ENCODE measurements at places on chromosomes 13 and 19.
A peak's percentile ranks its signal among the peaks of the same experiment; 100 is the strongest.

GRCh38 chr13:113417008-113417751, 36.1 kb downstream of the ADPRHL1 start:
- DNase-seq: no peak

GRCh38 chr19:30063650-30064347, 121.8 kb downstream of the URI1 start:
- DNase-seq: no peak

GRCh38 chr13:62687732-62688131, 1272.1 kb upstream of the PCDH20 start:
- peak; percentile 2 for DNase-seq

DNA sequence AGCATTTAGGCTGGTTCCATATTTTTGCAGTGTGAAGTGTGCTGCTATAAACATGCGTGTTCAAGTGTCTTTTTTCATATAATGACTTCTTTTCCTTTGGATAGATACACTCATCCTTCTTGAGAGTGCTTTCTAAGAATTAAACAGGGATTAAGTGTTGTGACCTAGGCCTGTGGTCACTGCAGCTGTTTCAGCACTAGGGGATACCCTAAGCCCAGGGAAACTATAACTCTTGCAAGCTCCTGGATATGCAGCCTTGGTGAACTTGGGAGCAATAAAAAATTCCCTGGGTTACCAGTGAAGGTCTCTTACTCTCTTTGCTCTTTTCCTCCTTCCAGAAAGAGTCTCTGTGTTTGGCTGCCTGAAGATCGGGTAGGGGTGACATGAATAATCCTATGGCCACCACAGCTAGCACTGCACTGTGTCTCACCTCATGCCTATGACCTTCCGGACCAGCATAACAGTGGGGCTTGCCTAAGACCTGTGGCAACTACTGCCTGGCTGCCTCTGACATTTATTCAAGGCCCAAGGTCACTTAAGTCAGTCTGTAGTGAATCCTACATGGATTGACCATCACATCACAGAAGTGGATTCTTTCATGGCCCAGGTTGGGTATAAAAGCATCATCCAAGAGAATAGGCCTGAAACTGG, 799.7 kb downstream of the DACH1 start:
- peak; percentile 3 for DNase-seq

DNA sequence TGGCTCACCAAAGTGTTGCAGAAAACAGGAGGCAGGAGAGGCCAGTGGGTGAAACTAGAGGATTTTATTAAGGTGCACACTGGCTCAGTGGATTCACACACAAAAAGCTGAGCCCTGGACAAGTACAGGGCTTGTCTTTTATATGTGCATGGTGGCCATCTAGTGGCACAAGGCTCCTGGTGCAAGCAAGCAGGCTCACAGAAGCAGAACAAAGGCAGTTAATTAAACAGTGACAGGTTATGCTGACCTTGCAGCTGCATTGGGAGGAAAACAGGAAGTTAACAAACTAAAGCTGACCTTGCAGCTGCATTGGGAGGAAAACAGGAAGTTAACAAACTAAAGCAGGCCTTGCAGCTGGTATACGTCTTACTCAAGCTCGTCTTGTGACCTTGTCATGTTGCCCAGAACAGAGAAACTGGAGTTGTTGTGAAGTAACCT, 65.3 kb upstream of the ZNF681 start:
- peak; percentile 82 for DNase-seq

DNA sequence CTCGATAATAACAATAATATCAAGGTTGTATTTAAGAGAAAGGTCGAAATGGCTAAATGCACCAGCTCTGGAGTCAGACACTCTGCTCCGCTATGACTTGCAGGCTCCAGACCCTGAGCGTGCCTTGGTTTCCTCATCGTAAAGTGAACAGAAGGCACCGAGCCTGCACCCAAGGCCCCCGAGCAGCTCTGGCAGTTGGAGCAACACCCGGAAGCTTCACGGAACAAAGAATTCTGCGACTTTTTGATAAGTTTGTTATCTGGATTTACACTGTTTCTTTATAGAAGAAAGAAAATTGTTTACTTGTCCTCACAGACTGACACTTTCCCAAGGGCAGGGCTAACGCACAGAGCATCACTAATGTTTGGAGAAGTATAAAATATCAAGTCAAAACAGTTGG, 4.4 kb downstream of the GRTP1 start:
- DNase-seq: peak; percentile 37

DNA sequence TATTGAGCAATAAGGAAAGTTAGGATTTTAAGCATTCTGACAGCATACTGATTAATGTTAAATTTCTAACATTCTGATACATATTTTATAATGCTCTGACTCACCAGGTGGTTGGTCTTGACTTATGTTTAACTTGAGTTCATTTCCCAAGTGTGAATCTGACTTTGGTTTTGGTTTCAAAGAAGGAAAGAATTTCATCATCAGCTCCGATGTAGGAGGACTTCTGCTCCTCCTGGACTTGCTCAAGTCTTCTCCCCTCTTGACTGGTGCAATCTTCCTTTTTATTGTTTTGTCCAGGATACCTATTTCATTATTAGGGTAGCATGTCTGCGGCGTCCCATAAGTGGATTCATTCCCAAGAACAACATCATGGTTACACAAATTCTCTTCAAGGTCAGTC, 141.3 kb downstream of the RNF17 start:
- no peak for DNase-seq

DNA sequence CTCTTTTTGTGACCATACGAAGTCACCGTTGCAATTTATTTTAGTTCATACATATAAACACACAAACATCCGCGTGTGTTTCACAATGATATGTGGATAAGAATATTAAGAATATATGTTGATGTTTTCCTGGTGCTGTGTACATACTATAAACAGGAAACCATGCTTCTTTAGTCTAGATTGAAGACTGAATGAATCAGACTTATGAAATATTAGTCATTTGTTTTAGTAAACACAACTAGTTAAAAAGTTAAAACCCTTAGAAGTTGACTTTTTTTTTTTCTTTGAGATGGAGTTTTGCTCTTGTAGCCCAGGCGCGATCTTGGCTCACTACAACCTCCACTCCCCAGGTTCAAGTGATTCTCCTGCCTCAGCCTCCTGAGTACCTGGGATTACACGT, 257.7 kb downstream of the DACH1 start:
- no peak for DNase-seq

DNA sequence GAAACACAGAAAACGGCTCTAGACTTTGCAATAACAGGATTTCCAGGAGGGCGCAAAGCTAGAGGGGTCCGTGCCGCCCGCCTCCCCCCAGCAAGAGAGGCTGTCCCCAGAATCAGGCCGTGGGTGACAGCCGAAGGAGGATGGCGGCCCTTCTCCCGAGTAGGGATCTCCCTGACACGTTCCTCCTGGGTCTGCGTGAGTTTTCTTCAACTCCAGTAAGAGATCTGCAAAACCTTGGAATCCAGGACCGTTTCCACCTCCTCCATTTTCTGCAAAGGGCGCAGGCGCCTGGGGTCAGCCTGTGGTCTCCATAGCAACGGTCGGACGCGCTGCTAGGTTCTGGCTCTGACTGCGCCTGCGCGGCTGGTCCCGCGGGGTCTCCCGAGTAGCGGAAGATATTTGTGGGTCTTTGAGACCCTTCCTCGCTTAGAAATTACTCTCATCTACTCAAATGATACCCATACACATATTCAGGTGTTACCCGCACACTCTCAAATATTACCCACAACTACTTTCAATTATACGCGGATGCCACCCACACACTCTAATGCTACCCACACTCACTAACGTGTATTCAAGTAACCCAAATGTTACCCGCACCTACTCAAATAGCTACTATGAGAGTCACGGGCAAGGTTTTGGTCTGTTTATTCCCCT, 2.1 kb downstream of the PNMA8C start:
- DNase-seq: peak; percentile 85

DNA sequence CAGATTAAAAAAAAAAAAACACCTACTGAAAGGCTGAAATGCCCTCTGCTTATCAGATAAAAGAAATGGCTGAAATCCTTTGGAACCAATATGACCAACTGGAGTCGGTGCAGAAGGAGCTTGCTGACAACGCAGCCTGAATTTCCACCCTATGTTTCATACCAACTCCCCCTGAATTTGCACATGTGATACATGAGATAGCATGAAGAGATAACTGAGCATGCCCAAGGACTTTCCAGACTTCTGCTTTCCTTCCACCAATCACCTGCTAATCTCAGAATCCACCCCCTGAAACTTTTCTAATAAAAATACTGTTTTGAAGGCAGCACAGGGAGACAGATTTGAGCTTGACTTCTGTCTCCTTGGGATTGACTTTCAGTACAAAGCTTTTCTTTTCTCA, 32.2 kb upstream of the WDFY2 start:
- DNase-seq: peak; percentile 78

DNA sequence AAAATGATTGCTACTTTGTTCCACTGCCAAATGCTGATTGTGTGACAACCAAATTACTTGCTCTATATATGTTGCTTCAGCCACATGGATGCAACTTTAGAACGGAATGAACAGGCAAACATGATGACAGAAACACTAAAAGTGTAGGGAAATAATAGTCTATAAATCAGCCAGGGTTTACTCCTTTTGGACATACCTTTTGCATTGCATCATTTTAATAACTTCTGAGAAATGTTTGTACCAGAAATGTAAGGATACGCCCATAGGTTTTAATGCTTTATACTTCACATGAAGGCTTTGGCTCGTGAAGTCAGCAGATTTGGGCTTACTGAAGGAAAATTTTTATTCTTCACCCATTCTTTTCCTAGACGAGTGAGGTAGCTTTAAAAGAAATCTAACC, 141.0 kb downstream of the POSTN start:
- no peak for DNase-seq

- DNase-seq: no peak
These were observed 11.7 kb upstream of the PROZ start for GRCh38 chr13:113146750-113147149.

DNA sequence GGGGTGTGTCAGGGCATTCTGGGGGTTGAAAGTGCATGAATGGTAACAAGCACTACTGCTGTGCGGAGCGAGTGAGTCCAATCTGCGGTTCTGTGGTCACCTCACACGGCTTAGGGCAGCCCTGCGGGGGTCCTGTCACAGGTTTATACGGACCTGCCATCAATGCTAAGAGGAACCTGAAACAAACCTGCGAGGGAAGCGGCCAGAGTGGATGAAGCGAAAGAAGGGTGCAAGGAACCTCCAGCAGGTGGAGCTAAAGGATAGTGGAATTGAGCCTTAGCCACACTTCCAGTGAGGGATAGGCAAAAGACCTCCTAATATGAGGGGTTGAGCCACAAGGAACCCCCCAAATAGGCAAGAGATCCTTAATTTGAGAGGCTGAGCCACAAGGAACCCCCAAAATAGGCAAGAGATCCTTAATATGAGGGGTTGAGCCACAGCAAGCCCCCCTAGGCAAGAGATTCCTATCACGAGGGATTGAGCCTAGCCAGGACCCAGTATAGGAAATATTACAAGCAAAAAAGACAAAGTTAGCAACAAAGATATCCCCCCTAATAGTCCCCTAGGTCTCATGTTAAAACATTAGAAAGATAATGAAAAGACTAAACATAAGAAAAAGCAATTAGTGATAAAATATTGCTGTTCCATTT, 6.3 kb upstream of the ZNF69 start:
- peak; percentile 87 for DNase-seq

DNA sequence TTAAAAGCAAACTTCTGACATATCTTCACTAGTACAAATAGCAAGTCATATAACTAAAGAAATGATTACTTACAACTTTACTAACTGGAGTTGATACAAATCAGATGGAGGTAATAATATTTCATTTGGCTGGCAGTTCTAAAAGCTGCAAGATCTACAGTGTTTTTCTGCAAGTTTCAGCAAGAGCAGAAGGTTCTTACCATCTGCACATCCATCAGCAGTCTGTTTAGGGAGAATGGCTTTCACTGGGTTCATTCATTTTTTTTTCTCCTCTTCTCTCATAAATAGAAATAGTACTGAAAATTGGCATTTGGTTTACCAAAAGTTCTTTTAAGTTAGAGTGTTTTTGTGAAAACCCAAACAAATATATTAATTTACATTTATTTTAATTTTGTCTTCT, 3.1 kb upstream of the SHISA2 start:
- no peak for DNase-seq

GRCh38 chr13:93505104-93505952, 278.7 kb downstream of the GPC6 start:
- no peak for DNase-seq

- peak; percentile 90 for DNase-seq
These were observed 4.0 kb upstream of the FLT3LG start for GRCh38 chr19:49469828-49470614.

- DNase-seq: peak; percentile 62
These were observed 21.5 kb downstream of the RYR1 start for GRCh38 chr19:38455031-38455430.

- DNase-seq: peak; percentile 17
These were observed 5.2 kb downstream of the FAAP24 start for GRCh38 chr19:32977280-32977679.

- DNase-seq: no peak
These were observed 4.1 kb upstream of the CIRBP start for GRCh38 chr19:1264801-1265614.

- DNase-seq: no peak
These were observed 65.1 kb upstream of the UBAC2 start for GRCh38 chr13:99135591-99135990.

DNA sequence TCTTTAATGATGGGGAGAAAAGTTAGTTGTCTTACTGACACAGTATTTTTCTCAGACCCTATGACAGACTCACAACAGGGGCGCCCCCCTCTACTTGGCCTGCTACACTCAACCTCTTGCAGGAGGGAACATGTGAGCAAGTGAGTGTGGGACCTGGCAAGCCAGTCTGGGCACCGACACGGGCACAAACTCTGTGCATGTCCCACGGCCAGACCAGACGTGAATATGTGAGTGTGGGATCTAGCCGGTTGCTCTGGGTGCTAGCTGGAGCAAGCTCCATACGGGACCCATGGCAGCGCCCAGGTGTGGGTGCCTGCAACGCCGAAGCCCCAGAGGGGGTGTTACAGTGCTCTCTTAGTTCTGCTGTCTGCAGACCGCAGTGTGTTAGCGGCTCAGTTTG, 1437.3 kb upstream of the MIR17HG start:
- no peak for DNase-seq

DNA sequence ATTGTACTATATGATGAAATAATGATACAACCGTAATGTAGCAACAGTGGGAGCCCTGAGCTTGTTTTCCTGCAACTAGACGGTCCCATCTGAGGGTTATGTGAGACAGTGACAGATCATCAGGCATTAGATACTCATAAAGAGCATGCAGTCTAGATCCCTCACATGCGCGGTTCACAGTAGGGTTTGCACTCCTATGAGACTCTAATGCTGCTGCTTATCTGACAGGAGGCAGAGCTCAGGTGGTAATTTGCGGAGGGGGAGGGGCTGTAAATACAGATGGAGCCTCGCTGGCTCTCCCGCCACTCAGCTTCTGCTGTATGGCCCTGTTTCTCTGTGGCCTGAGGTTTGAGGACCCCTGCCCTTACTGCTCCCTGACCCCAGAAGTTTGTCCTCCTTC, 13.7 kb downstream of the EPHX3 start:
- DNase-seq: no peak

Measured in hematopoietic multipotent progenitor cell treated with erythropoietin and hydrocortisone succinate and interleukin-3 and kit ligand, for 4 days (in vitro differentiated cells).